C1 segment of cervical spinal cord (tissue), 14 donors: ENCODE measurements at places on chromosomes 3 and 15.
A peak's percentile ranks its signal among the peaks of the same experiment; 100 is the strongest.

GRCh38 chr3:142602619-142603385 lies 6.6 kb downstream of the PLS1 start:
- DNase-seq: no peak

- DNase-seq: no peak
Measured at GRCh38 chr3:189718215-189718614, 87.0 kb downstream of the TP63 start.

GRCh38 chr3:65888196-65888595 lies 150.5 kb downstream of the MAGI1 start:
- no peak for DNase-seq

DNA sequence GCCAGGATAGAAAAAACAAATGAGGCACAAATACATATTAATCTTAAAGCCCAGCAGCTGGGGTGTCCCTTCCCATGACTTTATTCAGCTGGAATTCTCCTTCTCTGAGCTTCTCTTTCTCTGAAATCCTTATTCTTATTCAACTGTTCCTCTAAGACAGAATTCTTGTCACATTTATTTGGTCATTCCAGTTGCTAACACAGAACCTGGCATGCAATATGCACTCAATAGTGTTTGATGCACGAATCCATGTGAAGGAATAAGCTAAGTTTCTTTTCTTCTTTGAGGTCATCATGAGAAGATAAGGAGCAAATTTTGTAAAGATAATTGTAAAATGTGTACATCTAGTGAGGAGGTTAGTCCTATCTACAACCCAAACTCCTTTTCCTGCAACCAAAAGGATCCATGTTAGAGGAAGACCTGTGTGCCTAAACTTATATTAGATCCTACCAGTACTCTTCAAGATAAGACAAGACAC lies 154.2 kb upstream of the KCNMB2 start:
- no peak for DNase-seq

- no peak for DNase-seq
Measured at GRCh38 chr3:160027541-160028195, 39.0 kb downstream of the IL12A start.

- DNase-seq: no peak
Measured at GRCh38 chr15:101444807-101445508, 44.5 kb downstream of the PCSK6 start.

GRCh38 chr3:181630853-181631252 lies 80.9 kb upstream of the SOX2 start:
- no peak for DNase-seq

DNA sequence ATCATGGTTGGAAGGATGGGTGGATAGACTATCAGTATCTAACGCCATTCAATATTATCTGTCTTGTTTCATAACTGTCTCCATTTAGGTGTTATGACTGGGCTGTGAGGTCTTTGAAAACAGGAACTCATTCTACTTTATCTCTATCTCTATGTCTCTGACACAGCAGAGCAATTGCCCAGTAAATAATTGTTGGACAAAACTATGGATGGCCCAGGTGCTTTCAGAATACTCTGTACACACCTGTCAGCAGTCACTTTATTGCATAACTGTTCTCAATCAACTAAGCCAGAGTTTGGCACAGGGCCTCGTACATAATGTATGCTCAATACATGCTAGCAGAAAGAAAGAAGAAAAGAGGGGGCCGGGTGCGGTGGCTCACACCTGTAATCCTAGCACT lies 210.3 kb downstream of the OPA1 start:
- DNase-seq: no peak

GRCh38 chr3:38985581-38985980 lies 66.2 kb downstream of the SCN11A start:
- no peak for DNase-seq

DNA sequence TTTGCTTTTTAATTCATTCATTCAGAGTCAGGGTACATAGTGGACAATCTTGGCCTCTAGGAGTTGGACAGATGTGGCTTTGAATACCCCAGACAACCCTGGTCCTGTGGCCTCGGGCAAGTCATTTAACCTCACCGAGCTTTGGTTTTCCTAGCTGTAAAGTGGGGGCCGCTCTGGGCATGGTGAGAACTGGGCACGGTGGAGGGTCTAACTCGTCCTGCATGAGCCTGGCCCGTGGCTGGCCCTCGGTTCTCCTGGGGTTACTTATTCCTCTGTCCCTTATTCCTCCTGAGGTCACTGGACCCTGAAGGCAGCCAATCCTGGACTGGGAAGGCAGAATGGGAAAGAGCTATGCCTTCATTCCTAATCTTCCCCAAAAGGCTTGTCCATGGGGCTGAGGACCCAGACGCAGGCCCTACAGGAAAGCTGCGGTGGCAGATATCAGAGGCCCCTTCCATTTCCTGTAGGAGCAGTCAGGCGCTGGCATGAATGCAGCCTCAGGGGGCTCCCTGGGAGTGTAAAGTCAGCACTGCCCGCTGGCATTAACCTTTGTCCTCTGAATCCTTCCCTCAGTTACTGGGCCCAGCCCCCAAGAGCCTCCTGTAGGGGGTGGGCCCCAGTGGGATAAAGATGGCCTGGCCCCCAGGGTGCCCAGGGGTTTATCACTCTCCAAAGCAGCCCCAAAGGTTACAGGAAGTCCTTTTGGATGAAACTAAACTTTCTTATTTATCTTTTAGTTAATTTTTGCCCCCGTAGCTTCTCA lies 17.9 kb upstream of the SEC13 start:
- no peak for DNase-seq

- DNase-seq: no peak
Measured at GRCh38 chr3:27360113-27361078, 8.8 kb downstream of the NEK10 start.

DNA sequence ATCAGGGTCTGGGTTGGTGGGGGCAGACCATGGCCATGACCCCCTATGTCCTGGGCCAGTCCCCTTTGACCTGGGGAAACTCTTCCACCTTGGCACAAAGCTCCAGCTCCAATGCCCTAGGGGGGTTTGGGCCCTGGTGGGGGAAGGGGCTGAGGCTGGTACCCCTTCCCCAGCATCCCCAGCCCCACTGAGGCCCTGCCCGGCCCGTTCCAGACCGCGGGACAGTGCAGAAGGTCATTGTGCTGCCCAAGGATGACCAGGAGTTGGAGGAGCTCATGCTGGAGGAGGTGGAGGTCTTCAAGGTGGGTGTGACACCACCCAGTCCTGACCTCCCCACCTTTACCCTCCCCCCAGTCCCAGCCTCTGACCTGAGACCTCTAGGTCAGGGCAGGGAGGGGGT lies 6.2 kb upstream of the GNAT1 start:
- DNase-seq: no peak

DNA sequence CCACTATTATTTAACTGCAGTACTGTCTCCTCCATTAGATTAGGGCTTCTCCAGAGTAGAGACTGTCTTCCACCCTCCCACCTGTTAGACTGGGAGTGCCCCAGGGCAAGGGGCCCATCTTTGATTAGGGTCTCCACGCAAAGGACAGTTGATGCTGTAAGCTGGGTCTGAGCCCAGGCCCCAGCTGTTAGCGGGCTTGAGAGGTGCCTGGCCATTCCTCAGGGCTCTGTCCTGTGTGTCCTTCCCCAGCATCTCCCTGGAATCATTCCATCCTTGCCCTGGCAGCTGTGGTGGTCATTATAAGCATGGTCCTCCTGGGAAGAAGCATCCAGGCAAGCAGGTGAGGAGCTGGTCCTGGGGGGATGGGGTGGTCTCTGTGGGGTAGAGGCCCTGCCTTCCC lies 6.1 kb downstream of the SLC51B start:
- no peak for DNase-seq

DNA sequence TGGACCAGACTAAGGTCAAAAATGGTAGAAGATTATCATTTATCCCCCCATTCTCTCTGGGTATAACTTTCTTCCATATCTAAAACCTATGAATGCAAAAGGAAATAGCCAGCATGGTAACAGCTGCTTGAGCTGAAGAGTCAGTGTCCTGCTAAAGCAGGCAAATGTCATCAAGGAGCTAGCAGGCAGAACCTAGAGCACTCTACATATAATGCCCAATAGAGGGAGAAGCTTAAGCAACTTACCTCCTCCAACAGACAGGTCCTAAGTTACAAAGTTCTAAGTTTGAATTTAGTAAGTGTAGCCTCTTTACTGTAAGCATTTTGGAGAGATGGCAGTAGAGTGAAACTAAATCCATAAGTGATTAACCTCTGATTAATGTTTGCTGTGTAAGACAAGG lies 7.7 kb downstream of the RAF1 start:
- no peak for DNase-seq

DNA sequence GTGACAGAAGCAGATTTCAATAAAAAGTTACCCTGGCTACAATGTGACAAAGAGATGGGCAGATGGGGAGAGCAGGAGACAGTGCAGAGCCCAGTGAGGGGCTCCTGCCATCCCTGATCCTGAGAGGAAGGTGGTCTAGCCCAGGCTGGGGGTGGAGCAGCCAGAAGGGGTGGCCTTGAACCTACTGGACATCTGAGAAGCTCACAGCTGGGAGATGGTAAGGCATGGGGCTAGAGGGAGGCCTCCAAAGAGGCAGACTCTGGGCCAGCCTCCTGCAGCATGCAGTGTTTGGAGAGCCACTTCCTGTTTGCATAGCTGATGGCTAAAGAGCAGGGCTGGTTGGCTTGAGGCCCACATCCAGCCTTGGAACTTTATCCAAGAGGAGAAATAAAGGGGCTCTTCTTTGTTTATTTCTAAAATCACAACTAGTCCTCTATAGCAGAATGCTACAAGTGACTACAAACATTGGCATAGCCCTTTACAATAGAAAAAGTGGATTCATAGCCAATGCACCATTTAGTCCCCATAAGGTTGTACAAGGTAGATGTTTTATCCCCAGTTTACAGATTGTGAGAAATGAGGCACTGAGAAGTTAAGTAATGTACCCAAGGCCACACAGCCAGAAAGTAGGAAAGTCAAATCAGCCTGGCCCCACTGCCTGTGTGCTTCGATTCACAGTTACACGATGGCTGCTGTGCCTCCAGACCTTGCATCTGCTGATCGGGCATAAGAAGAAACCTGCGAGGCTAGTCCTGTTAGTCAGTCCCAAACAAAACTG lies 4.6 kb downstream of the EFCC1 start:
- no peak for DNase-seq

GRCh38 chr3:64257100-64257755 lies 32.0 kb upstream of the PRICKLE2 start:
- no peak for DNase-seq

GRCh38 chr3:53324105-53324504 lies 23.2 kb downstream of the DCP1A start:
- no peak for DNase-seq

DNA sequence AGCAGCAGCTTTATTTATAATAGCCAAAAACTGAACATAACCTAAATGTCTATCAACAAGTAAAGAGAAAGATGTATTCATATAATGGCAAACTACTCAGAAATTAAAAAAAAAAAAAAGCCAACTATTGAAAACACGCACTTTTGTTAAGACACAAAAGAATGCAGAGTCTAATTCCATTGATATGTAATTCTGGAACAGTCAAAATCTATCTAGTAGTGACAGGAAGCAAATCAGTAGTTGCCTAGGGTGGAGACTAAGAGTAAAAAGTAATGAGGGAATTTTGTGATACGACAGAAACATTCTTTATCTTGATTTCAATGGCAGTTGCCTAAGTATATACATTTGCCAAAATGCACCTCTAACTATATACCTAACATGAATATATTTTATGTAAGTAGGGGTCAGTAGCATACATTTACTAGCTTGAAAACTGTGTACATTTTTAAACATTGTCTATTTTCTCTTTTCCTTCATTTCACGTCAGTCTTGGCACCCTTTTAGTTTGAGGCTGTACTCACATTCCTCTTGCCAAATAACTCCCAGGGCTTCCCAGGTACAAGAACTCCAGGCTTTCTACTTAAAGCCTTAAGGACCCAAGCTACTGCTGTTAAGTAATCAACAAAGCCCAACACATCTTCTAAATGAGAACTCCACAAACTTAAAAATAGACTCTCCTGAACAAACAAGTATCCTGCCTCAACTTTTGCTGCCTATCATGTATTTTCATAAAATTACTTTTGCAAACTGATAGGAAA lies 54.7 kb downstream of the ADAM10 start:
- DNase-seq: no peak

GRCh38 chr3:115862099-115862498 lies 238.8 kb downstream of the GAP43 start:
- no peak for DNase-seq

GRCh38 chr15:36210426-36210825 lies 369.0 kb upstream of the CDIN1 start:
- no peak for DNase-seq

- DNase-seq: no peak
Measured at GRCh38 chr3:136778865-136779264, 26.7 kb upstream of the STAG1 start.

- DNase-seq: peak; percentile 16
Measured at GRCh38 chr3:154247806-154248415, 76.4 kb downstream of the DHX36 start.

- no peak for DNase-seq
Measured at GRCh38 chr15:80259942-80260510, 8.0 kb upstream of the CTXND1 start.

DNA sequence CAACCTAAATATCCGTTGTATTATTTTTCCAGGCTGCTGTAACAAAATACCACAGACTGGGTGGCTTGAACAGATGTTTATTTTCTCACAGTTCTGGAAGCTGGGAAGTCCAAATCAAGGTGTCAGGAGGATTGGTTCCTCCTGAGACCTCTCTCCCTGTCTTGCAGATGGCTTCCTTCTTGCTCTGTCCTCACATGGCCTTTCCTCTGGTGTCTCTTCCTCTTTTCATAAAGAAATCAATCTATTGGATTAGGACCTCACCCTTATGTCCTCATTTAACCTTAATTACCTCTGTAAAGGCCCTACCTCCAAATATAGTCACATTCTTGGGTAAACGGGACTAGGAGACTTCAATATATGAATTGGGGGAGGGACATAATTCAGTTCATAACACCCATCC lies 89.2 kb upstream of the PLCL2 start:
- no peak for DNase-seq

GRCh38 chr15:71634820-71635560 lies 175.4 kb upstream of the NR2E3 start:
- no peak for DNase-seq

GRCh38 chr15:41396111-41396510 lies 6.2 kb downstream of the NDUFAF1 start:
- DNase-seq: no peak

- no peak for DNase-seq
Measured at GRCh38 chr15:100163961-100164360, 177.8 kb downstream of the ADAMTS17 start.

- DNase-seq: no peak
Measured at GRCh38 chr3:16534640-16535262, 21.3 kb upstream of the RFTN1 start.

DNA sequence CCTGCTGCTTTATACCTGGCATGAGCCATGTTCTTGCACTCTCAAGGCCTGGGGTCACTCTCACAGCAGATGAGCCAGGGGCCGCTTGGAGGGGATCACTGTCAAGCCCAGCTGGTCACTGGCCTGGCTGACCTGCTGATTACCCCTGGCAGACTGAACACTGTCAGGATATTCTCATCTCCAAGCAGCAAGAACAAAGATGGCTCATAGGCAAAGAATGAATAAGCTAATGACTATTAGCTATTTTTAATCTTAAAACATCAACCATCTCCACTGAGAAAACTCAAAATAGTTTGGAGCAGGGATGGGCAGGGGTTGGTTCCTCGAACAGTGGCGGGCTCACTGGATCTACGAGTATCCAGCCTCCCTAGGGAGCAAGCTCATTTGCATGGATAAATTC lies 64.4 kb upstream of the ACAN start:
- no peak for DNase-seq
